GM23338 (cell line): ENCODE measurements at places on chromosomes 1 and 21. TPM values are rescaled to one million over a fixed set of nuclear protein-coding genes. Genes with fewer than 3 reads are reported as not detected.

DNA sequence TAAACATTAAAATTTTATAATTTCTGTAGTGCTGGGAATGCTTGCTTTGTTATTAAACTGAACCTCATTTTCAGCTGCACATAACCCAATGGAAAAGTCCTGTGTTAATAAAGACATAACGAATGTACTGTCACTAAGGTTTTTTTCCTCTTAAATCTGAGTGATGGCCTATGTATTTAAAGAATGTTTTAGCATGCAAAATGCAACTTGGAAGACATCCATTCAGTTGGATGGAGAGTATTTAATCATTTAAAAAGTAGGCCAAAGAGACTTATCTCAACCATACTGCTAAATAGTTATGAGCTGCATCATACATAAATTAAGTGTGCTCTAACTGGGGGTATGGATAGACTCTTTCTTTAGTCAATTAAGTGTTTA is 48.5 kb downstream of the RWDD3 start:
- DNase-seq = no peak

LRRC71 gene
- total RNA-seq = not detected in 2 replicates

RNPC3 gene
- 10.8 and 13.4 TPM in 2 replicates for total RNA-seq

- no peak for DNase-seq
Observed at GRCh38 chr1:43402089-43402865, 12.6 kb downstream of the SZT2 start.

DNA sequence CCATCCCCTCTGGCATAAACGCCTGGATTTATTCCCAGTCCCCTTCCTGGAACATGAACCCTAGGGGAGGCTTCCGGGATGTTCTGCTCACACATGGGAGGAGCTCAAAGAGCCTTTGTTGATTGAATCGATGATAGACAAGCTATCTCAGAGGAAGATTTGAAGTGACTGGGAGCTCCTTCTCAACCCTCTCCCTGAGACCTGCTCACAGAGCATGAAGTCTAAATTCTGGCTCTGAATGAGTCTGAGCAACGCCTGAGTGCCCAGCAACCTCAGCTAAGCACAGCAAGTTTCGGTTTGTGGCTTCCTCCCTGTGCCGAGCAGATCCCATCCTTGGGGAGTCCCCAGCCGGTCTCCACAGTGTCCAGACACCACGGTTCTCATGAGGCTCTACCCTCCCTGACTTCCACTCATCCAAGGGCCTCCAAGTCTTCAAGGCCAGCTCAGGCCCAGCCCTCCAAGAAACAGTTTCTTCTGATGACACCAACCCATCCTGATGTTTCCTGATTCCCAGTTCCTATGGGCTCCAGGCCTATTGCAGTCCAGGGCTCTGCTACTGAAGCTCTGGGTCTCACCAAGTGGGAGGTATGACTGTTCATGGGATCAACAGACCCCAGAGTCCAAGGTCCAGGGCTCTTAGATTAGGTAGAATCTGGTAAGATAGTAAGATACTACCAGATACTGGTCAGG is 190.8 kb downstream of the DYRK1A start:
- DNase-seq = no peak

DNA sequence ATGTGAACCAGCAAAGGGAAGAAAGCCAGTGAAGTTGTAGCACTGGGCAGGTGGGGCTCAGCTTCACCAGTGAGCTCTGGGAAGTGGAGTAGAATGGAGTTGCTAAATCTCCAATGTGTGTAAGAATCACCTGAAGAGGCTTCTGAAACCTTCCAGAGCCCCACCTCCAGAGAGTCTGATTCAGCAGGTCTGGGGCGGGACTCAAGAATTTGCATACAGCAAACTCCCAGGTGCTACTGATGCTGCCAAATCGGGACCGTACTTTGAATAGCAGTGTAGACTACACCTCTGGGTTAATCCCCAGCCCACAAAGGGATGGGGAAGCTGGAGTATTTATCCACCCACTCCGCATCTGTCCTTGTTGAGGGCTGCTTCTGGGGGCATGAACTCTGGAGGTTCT is 154.3 kb downstream of the IGSF21 start:
- DNase-seq = peak; percentile 52

GRCh38 chr1:211708006-211708405 is 32.6 kb upstream of the NEK2 start:
- DNase-seq = no peak
